CD4-positive, alpha-beta T cell treated with Interleukin-21 for 1 hour (primary cell): ENCODE measurements at places on chromosomes 7 and 10.

- DNase-seq = no peak
Measured at GRCh38 chr10:34049469-34049868, 715.0 kb upstream of the NRP1 start.

DNA sequence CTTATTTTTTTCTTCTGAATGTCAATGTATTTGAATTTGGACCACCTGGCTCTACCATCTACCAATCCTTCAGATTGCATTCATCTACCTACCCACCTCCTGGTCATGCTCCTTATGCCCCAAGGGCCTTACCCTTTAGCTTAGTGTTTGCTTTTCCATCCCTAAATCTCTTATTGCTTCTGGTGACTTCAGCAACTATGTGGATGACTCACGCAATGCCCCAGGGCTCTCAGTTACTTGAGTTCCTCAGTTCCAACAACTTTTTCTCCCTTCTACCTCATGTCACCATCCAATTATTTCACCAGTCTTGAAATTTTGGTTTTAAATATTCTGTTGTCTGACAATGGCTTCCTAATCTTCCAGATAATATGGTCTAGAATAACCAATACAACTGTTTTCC is 118.9 kb downstream of the CFAP58 start:
- DNase-seq = no peak

DNA sequence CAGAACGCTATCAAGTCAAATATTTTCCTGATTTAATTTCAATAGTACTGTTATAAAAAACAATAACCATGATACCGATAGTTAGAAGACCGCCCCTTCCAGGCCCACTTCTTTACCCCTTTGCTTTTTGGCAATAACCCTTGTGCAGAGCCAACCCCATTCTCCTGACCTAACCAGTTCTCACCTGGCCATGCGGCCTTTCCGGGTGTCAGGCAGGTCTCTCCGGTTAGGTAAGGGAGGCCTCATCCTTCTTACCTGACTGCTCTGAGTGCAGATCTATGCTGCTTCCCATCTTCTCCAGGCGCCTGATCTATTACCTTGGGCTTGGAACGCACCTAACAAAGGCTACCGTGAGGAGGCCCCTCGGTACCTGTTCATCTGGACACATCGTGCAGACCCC is 26.6 kb downstream of the ZMIZ1 start:
- no peak for DNase-seq

DNA sequence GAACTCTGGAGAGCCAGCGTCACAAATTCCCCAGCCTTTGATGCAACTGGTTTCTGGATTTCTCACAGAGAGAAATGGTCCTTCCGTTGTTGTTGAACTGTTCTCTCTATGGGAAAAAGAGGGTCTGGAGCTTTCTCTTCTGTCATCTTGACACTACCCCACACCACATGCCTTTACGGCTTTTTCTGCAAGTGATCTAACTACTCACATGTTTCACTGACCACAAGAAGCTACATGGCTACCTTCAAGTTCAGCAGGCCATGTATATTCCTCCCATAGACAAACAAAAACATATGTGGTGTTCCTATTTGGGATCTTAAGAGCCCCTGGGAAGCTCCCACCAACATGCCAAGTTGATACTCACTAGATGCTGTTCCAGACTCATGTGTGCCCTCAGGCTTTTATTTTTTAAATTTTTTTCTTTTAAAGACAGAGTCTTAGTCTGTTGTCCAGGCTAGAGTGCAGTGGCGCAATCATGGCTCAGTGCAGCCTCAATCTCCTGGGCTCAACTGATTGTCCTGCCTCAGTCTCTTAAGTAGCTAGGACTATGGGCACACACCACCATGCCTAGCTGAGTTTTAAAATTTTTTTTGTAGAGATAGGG is 72.0 kb downstream of the RNF216 start:
- DNase-seq = no peak

DNA sequence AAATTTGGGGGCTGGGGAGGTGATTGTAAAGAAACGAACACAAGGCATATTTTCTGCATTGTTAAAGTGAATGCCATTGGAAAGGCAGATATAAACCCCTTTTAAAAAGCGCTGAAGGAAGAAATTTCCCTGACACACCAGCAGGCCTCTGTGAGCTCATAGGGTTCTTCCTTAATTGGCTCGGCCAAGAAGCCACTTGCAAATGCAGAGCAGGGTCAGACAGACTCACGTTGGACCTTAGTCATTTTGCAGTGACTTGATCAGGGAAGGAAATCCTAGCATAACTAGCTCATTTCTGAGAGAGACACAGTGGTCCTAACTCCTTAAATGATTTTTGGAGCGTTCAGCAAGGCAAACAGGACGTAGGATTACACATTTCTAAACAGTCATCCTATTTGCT is 1461.4 kb downstream of the GATA3 start:
- DNase-seq = no peak

GRCh38 chr7:50869108-50869725 is 86.5 kb upstream of the GRB10 start:
- no peak for DNase-seq

- DNase-seq = no peak
Measured at GRCh38 chr10:79390551-79391229, 43.4 kb downstream of the PPIF start.

DNA sequence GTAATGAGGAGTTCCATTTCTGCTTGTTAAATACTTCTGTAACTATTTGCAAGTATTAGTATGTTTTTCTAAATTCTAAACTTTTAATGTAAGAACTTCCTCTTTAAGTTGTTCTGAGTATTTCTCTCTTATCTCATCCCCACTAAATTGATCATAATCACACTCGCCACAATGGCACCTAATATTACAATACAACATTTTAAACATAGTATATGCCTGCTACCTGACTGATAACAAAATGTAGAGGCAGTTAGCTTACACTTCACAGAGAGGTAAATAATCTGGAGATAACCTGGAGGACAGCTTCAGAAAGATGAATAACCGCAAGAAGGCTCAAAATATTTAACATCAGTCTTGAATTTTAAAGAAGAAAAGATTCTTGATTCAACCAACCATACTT is 48.6 kb downstream of the HIBADH start:
- DNase-seq = no peak

DNA sequence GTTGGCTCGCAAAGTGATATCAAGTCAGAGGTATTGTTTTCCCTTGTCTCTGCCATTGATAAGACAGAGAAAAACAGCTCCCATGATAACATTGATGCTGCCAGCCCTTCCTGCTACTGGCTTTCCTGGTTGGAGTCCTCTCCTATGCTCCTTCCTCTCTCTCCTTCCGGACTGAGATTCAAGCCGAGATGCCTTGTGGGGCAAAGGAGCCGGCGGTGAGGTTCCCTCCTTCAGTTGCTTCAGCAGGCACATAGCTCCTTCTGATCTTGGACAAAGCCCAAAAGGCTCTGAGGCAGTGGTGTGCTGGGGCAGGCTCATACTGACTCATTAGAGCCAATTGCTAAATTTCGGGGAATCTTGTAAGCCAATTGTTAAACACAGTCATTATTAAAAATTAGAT is 8.8 kb upstream of the ZCCHC24 start:
- DNase-seq = no peak

GRCh38 chr10:114575417-114576131 is 82.5 kb downstream of the ABLIM1 start:
- DNase-seq = no peak
